ENCODE measurements at places on chromosomes 7 and 10.
A peak's percentile ranks its signal among the peaks of the same experiment; 100 is the strongest.

DNA sequence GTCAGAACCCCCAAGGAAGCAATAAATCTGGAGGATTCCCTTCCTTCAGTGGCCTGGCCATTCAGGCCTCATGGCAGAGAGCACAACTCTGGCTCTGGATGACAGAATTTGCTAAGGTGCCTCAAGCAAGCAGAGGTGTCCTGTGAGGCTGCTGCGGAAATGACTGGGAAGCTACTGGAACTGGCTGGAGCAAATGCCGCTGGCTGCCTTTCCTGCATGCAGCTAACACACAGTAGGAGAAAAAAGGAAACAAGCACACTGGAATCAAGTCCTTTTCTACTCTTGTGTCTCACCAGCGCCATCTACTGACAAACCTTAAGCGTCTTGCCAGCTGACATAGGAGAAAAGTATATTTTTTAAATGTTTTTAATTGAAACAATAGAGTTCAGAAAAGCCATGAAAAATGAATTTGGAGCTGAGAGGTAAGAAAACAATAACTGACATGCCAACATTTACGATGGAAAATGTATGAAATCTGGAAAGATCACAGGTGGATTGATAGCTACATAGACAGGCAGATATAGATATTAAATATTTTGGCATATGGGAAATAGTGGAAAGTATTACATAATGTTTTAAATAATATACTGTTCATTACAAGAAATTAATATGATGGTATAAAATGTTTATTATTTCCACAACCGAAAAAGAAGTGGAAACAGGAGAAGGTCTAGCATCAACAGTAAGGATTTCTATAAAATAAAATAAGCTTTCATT, 951.6 kb downstream of the ANKRD7 start:
- DNase-seq, result peak; percentile 88

- DNase-seq, result no peak
Observed at GRCh38 chr7:159013825-159014289, 130.8 kb downstream of the VIPR2 start.

GRCh38 chr10:132110713-132111112, 45.0 kb downstream of the JAKMIP3 start:
- DNase-seq, result no peak

- DNase-seq, result no peak
Observed at GRCh38 chr10:12638103-12638502, 288.8 kb downstream of the CAMK1D start.

DNA sequence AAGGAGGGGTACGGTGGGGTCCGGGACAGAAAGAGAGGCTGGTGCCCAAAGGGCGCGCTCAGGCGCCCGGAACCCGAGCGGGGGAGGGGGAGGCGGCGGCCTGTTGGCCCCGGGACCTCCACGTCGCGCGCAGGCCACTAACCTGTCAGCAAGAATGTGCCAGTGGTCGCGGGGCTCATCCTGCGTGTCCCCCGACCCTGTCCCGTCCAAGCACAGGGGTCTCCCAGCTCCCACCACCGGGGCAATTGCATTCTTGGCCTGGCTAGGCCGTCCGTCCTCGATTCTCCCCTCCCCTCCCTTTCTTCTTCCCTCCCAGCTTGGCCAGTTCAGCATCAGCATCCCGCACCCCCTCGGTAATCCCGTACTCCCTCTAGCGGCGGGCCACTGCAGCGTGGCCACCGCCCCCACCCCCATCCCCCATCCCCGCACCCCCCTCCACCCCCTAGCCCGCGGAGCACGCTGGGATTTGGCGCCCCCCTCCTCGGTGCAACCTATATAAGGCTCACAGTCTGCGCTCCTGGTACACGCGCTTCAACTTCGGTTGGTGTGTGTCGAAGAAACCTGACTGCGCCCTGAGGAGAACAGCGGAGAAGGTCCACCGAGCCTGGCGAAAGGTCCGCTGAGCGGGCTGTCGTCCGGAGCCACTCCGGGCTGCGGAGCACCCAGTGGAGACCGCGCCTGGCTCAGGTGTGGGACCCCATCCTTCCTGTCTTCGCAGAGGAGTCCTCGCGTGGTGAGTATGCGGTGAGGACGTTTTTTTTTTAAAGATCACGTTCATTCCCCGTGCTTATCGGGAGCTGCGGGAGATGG, at the start of gene SGCE:
Gene SGCE, minus strand, starts transcription at position 286 of the 810 bp plus-strand sequence. Its CDS starts 35 bp downstream, at position 251.
- no peak for DNase-seq

- DNase-seq, result no peak
Observed at GRCh38 chr10:78556705-78557432, 511.9 kb upstream of the ZMIZ1 start.

GRCh38 chr7:3605222-3605621, 304.2 kb downstream of the SDK1 start:
- DNase-seq, result no peak

DNA sequence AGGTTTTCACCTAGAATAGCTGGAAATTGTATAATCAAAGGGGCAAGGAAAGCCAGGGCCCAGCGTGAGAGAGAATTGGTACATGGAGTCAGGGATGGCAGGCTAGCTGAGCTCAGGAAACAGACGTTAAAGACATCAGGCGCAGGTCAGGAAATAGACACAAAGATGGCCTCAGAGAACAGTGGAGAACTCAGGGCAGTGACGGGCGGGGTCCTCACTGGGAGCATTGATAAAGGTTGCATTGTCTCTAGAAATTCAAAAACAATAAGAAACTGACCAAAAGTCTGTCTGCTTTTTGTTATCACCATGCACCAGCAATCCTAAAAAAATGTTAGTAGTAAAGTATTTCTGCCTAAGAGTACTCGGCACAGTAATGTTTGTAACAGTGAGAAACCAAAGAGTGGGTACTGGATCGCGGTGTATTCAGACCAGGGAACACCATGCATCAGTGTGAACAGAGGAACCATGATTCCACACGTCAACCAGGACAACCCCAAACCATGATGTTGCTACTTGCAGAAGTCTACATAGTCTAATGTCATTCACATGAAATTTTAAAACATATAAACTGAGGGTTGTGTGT, 81.9 kb upstream of the AUTS2 start:
- DNase-seq, result no peak

GRCh38 chr10:33117230-33117629, 159.2 kb upstream of the ITGB1 start:
- DNase-seq, result no peak

DNA sequence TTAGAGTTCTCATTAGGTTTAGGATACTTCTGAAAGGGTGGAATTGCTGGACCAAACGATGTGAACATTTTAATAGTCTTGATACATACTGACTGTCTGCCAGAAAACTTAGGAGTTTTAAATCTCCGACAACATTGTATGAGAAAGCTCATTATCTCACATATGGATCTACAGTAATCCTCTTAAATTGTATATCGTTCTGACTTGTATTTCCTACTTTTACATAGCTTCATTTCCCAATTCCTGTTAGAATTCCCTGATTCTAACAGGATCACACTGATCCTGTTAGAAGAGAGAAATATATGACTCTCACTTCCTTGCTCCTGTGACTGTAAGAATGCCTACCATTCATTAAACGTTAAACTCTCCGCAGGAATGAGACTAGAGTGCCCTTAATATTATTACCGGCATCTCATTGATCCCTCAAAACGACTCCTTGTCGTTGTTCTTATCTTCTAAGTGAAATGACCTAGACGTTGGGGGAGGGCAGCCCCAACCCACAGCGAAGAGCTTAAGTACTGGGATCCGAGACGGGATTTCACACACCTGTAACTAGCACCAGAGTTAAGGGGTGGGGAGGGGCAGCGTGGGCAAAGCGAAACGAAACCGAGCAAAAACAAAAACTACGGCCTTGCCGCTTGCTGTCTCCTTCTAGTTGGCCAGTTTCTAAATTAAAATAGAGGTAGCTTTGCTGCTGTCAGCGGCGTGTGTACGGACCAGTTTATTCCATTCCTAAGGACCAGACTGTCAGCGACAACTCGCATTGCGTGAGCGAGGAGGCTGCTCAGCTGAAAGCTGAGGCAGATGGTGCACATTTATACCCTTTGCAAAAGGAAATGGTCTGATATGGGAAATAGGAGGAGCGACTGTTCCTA, 678 bp upstream of the TMEM106B start:
- DNase-seq, result no peak

GRCh38 chr7:117411539-117411938, 15.8 kb downstream of the ASZ1 start:
- no peak for DNase-seq

- DNase-seq, result no peak
Observed at GRCh38 chr10:131848741-131849590, 51.8 kb upstream of the PPP2R2D start.

DNA sequence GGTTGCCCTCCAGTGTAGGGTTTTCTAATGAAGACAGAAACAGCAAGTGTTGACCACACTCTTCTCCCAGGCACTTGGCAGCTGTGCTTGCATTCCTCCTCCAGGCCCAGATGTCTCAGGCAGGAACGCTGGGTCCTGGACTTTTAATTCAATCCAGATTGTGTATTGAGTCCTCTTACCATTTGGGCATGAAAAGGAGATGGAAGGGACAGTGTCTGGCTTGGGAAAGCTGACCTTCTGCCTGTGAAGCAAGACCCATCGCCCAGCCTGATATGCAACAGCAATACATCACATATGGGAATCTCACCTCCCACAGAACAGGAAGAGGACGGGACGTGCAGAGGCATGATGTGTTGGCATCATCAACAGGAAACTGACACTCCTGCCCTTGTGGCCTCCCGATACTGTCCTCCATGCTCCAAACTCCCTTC, 174.4 kb upstream of the LYZL2 start:
- no peak for DNase-seq

GRCh38 chr10:120982507-120982906, 131.3 kb downstream of the WDR11 start:
- no peak for DNase-seq

DNA sequence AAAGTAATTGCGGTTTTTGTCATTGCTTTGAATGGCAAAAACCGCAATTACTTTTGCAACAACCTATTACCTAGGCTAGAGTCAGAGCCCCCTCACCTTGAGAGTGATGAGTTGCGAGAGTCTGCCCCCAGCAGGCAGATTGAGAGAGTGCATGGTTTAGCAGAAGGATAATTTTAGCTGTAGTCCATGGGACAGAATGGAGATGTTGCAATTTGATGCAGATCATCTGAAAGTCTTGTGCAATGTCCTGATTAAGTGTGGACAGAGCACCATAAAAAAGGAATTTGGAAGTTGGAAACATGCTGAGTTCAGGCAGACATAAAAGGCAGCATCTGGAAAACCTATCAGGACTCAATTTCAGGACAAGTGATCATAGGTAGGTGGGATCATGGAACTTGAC, 48.7 kb downstream of the GPR141 start:
- no peak for DNase-seq

DNA sequence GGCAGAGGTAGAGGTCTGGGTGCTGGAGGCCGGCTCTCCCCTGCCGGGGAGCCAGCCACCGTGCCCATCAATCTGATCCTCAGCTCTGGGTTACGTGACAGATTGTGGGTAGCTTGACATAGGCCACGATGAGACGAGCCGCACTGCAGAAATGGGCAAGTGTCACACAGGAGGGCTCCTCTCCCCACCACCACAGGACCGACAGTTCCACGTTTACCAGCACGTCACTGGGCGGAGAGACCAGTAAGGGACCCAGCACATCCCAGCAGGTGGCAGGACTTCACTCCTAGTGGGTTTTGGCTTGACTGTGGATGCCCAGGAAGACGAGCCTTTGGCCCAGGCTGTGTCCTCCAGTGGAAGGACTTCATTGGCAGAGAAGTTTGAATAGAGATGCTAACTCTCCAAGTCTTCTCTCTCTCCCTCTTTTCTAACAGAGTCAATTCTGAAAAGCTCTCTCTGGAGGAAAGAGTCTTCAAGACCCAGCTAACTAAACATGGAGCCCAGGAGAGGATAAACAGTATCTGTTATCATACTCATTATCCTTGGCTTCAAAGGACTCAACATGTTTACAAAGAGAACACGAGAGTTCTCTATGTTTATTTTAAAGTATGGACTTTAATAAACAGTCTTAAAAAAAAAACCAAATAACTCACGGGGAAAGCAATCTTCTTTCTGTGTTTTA, 129.3 kb upstream of the JCAD start:
- no peak for DNase-seq

DNA sequence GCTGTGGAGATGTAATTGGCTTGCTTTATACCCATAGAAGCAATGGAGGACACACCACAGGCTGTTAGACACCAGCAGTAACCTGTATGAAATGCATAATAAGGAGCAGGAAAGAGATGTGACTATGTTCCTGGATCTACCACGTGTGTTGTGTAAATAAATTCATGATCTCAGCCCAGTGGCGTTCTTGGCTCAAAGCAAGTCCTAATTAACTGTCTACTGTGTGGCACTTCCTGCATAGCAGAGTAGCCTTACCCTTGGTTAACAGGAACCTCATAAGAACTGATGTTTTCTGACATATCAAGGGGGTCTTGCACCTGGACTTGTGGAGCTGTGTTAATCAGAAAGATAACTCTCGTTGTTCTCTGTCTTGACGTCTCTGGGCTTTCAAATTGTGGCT, 25.7 kb upstream of the FAM180A start:
- DNase-seq, result peak; percentile 18

DNA sequence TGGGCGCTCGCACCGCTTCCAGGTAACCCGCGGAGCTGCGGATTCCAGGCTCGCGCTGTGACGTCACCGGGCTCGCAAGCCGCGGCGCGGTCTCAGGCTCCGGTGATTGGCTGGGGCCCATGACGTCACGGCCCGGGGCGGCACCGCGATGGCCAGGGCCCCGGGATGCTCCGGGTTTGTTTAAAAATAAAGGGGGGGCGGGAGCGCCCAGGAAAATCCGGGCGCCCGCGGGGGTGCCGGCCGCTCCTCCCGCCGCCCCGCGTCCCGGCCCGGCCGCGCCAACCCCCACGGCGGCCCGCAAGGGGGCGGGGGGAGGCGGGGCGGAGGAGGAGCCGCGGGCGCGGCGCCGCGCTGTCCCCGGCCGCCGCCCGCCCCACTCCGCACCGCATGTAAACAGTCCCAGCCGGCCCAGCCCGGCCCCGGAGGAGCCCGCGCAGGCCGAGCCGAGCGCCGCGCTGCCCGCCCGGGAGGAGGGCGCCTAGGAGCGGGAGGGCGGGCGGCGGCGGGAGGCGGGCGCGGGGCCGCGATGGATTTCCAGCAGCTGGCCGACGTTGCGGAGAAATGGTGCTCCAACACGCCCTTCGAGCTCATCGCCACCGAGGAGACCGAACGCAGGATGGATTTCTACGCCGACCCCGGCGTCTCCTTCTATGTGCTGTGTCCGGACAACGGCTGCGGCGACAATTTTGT, at the start of gene MTURN:
Gene MTURN, plus strand, starts transcription at position 376 of the 690 bp plus-strand sequence. Its CDS starts 151 bp downstream, at position 527.
- peak; percentile 82 for DNase-seq

- no peak for DNase-seq
Observed at GRCh38 chr10:21402606-21403083, 122.8 kb downstream of the SKIDA1 start.

DNA sequence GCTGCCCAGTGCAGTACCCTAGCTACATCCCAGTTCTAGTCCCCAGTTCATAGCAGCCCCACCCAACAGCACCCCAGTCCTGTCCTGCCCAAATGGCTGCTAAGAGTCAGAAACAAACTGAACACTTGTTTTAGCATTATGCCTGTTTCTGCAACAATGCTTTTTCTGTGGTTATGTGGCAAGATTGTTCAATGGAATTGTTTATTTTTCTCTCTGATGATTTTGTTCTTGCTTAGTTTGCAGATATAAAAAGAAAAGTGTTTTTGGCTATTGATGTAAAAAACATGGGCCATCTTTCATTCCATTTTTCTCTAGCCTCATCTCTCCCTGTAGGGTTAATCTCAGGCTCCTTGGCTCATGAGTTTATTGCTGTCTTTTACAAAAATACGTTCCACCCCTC, 42.5 kb downstream of the LRRC4 start:
- DNase-seq, result no peak

All from RKO (cell line).